ENCODE measurements at places on chromosomes 12 and 14.

DNA sequence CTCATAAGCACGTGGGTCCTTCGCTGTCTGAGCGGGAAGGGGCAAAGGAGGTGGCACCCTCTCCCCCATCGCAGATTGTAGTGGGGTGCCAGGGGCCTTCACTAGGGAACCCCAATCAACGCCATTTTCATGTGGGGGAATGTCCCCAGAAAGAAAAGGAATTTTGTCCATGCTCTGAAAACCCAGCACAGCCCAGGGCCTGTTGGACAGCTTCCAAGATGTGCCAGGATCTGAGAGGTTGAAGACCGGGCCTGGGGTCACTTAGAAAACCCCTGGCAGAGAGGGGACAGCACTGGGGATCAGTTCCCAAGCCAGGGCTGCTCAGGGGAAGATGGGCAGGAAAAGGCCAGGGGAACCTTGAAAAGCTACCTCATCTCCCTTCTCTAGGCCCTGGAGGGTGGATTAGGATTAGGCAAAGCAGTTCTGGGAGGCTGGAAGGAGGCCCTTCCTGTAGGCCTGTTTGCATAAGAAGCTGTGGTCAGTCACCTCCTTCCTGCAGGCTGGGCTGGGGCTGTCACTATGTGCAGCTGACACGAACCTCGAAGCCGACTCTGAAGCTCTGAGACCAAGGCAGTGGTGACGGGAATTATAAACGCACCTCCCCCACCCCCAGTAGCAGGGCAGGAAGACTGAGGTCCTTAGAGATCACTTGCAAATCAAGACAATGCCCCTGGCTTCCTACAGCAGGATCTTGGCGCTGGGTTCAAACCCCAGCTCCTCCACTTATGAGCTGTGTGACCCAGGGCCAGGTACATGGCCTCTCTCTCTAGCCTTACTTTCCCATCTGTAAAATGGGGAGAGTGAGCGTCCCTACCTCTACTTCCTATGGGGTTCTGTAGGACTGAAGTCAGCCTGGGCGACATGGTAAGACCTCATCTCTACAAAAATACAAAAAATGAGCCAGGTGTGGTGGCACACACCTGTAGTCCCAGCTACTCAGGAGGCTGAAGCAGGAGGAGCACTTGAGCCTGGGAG lies 29.0 kb downstream of the TESC start:
- DNase-seq, result no peak

DNA sequence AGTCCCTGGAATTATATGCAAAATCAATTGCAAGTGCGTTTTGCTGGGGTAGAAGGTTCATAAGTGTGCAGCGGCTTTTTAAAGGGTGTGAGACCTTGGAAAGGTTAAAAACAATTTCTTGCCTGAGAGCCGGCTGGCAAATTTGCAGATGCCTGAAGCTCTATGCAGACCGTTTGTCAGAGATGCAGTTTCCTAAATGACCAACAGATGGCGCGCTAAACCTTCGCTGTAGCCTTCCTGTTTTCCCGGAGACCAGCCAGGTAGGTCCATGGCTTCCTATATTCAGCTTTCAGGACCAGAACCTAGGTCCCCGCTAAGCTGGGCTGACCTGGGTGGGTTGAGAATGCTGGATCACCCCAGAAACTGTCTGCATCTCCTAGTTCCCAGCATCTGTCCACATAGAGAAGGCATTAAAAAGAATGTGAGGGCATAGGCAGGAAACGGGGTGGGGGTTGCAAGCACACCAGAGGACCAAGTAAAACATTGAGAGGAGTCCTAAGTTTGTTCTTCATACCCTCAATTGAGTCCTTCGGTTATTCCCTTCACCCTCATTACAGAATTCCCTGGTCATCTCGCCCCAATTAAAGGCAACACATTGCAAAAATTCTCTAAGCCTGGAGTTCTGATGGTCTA lies 5.7 kb upstream of the NOS1 start:
- DNase-seq, result peak; percentile 47

GRCh38 chr14:104593241-104593701 lies 11.3 kb downstream of the TMEM179 start:
- DNase-seq, result no peak

GRCh38 chr14:44528180-44528579 lies 21.1 kb upstream of the FSCB start:
- DNase-seq, result no peak

- DNase-seq, result no peak
These were observed 36.1 kb upstream of the OR5AU1 start for GRCh38 chr14:21191809-21192446.

GRCh38 chr12:123908884-123909725 lies 63.5 kb downstream of the CCDC92 start:
- DNase-seq, result no peak

DNA sequence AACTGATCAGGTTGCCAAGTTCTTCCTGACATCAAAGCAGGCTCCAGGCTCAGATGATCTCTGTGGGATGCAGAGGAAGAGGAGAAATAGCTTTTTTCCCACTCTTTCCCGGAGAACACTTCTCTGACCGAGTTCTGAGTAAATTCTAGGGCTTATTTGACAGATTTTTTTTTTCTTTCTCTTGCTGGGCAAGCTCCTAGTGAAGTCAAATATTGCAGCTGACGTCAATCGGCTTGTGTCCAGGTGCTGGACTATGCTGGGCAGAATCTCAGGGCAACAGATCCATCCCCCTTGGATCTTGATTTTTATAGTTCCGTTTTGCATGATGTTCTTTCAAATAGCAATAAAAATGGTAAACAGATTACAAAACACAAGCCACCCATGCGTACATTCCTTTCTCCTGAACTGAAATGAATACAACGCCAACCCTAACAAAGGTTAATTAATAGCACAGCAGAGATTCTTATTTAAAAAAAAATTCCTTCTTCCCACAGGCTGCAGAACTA lies 182.2 kb downstream of the NOVA1 start:
- no peak for DNase-seq

DNA sequence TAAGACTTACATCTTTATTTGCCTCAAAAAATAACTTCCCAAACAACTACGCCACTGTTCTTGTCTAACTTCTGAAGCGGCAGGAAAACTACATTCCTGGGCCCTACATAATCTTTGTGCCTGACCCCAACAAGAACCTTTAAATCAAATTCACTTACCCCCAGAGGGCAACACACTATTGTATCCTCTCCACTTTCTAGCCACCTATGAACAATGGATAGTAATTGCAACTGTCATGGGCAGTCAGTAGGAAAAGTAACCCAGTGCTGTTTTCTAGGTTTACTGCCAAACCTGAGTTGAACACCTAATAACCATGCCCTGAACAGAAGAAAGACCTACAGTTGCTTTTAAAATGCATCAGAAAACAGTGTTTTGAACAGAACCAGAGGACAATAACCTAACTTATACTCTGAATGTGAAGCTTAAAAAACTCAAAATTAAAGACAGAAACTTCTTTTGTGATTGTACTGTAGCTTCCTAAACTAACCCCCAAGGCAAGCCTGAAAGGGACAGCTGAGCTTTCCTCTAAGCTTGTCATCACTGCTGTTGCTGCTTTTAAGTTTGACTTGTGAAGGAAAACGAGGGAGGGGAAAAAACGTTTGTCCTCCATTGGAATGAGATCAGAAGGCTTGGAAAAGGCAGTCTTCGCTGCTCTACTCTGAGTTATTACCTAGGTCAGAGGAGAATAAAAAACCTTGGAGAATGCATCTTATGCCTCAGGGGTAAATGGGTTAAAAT lies 195.7 kb downstream of the SOX5 start:
- no peak for DNase-seq

DNA sequence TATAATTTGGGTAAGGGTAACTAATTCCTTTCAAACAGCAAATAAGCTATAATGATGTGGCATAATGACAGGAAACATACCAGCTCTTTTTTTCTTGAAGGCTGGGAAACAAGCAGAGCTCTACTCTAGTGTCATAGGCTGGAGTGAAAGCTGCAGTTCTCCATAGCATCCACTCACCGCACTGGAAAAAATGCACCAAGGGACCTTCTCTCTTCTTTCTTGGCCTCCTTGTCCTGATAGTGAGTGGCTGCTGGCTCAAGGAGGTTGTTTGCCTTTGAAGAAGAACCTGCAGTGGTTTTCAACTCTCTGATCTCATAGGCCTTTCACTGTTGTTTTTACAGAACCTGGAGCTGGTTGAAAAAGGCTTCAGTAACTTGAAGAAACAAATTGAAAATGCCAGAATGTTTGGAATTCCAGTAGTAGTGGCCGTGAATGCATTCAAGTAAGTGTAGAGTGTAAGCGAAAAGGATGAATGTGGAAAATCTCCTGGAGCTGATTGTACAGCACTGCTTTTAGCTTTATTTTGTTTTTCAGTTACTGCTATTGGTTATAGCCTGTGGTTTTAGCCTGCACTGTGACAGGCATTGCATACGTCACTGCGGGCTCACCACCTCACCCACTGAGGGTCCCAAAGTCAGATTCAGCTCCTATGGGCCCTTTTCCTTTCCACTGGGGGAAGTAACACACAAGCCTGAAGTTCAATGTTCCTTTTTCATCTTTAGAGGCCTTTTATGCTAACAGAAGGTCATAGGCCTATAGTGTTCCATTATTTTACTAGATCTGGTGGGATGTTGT lies 17.2 kb upstream of the AKAP5 start:
- DNase-seq, result no peak

GRCh38 chr14:24612196-24612595 lies 2.7 kb upstream of the GZMH start:
- no peak for DNase-seq
